ENCODE measurements at places on chromosomes 1 and 21. TPM values are rescaled to one million over a fixed set of nuclear protein-coding genes. Genes with fewer than 3 reads are reported as not detected.

The RASSF5 gene
- total RNA-seq = 4.2 TPM

The COL6A1 gene
- total RNA-seq = 226 TPM

The OR2L8 gene
- total RNA-seq = not detected

The NID1 gene
- 26.0 TPM for total RNA-seq

The ERG gene
- 0.34 TPM for total RNA-seq

The HSPB7 gene
- 0.07 TPM for total RNA-seq

The SH3BGR gene
- 6.9 TPM for total RNA-seq

The GPR52 gene
- 0.41 TPM for total RNA-seq

The DYNLT5 gene
- total RNA-seq = not detected

The S100A6 gene
- 754 TPM for total RNA-seq

The TSSK3 gene
- not detected for total RNA-seq

The MSH4 gene
- total RNA-seq = 0.08 TPM

The BARHL2 gene
- not detected for total RNA-seq

The BRDT gene
- not detected for total RNA-seq

The SPATA45 gene
- total RNA-seq = not detected

The PRDM16 gene
- 5.6 TPM for total RNA-seq

The S100A3 gene
- 12.0 TPM for total RNA-seq

The ZYG11A gene
- total RNA-seq = 0.21 TPM

The LCE2A gene
- not detected for total RNA-seq

The LAMB3 gene
- total RNA-seq = 348 TPM

The KLF17 gene
- total RNA-seq = not detected

The S100A8 gene
- not detected for total RNA-seq

The SIM2 gene
- 16.3 TPM for total RNA-seq

The ACTN2 gene
- total RNA-seq = 0.17 TPM

The POU3F1 gene
- 0.08 TPM for total RNA-seq

The SLC9C2 gene
- not detected for total RNA-seq

The HUNK gene
- 2.8 TPM for total RNA-seq

The GBP5 gene
- total RNA-seq = not detected

The RGS8 gene
- not detected for total RNA-seq

The OPRD1 gene
- 0.21 TPM for total RNA-seq

The C1orf141 gene
- not detected for total RNA-seq

The UBXN10 gene
- 0.96 TPM for total RNA-seq

The ZNF683 gene
- not detected for total RNA-seq

The SH2D1B gene
- total RNA-seq = not detected

The IL19 gene
- total RNA-seq = not detected

The E2F2 gene
- 0.13 TPM for total RNA-seq

The ILDR2 gene
- total RNA-seq = 3.8 TPM

The CYP4A11 gene
- total RNA-seq = not detected

The RBM8A gene
- 173 TPM for total RNA-seq

The ATP1A4 gene
- not detected for total RNA-seq

The CCDC181 gene
- 4.8 TPM for total RNA-seq

The SYDE2 gene
- 4.2 TPM for total RNA-seq

The CD2 gene
- total RNA-seq = not detected

The RGSL1 gene
- not detected for total RNA-seq

The TMPRSS15 gene
- not detected for total RNA-seq

The HCRTR1 gene
- not detected for total RNA-seq

The CD5L gene
- total RNA-seq = not detected

The C1orf115 gene
- 8.4 TPM for total RNA-seq

The TRIM67 gene
- 0.63 TPM for total RNA-seq

The CFHR4 gene
- not detected for total RNA-seq

The ANXA9 gene
- total RNA-seq = 1.3 TPM

All from kidney epithelial cell (primary cell).